Psoas muscle (tissue), 8 donors: ENCODE measurements at places on chromosomes 3 and 15. TPM values are rescaled to one million over a fixed set of nuclear protein-coding genes. Genes with fewer than 3 reads are reported as not detected.
A peak's percentile ranks its signal among the peaks of the same experiment; 100 is the strongest.

Gene TM4SF18
- total RNA-seq, result 6.2 TPM

GRCh38 chr3:142154186-142154585 lies 4.8 kb upstream of the TFDP2 start:
- no peak for DNase-seq
- H3K36me3 ChIP-seq, result no peaks in the 10 kb centered on the region
- no peak overlapping the region for H3K27ac ChIP-seq

DNA sequence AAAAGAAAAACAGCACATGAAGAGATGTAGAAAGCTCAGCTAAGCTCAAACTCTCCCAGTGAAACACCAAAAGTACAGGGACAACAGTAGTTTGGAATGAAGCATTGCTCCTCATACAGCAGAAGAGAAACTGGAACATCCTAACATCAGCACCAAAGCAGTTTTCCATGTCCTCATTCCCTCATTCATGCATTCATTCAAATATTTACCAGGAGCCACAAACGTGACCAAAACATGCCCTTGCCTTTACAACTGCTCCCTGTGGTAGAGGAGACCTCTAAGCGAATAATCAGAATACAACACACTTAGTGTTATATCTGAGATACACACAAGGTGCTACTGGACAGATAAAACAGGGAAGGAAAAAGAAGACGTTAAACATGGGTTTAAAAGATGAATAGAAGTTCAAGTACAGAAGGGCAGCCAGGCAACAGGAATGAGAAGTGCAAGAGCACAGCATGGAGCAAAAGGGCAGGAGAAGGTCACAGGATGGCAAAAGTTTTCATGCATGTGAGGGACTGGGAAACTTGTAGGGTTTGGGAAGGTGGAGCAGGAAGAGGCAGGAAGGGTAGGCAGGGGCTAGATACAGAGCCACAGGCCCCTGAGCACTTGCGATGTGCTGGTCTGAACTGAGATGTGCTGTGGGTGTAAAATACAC lies 58.5 kb upstream of the LMCD1 start:
- H3K27me3 ChIP-seq, result no peaks in the 10 kb centered on the region
- H3K4me1 ChIP-seq, result peaks cover 28% of the 10 kb centered on the region
- no peak overlapping the region for H3K27ac ChIP-seq

GRCh38 chr3:152196782-152197181 lies 71.9 kb upstream of the MBNL1 start:
- H3K27ac ChIP-seq, result peak overlapping the region; percentile 86
- H3K4me1 ChIP-seq, result peaks cover 27% of the 10 kb centered on the region
- H3K27me3 ChIP-seq, result no peaks in the 10 kb centered on the region

- no peaks in the 10 kb centered on the region for H3K27me3 ChIP-seq
- no peaks in the 10 kb centered on the region for H3K4me1 ChIP-seq
- no peak overlapping the region for H3K4me3 ChIP-seq
- H3K36me3 ChIP-seq, result no peaks in the 10 kb centered on the region
- DNase-seq, result no peak
- H3K27ac ChIP-seq, result no peak overlapping the region
These were observed 50.1 kb upstream of the TRIM42 start for GRCh38 chr3:140627756-140628155.

DNA sequence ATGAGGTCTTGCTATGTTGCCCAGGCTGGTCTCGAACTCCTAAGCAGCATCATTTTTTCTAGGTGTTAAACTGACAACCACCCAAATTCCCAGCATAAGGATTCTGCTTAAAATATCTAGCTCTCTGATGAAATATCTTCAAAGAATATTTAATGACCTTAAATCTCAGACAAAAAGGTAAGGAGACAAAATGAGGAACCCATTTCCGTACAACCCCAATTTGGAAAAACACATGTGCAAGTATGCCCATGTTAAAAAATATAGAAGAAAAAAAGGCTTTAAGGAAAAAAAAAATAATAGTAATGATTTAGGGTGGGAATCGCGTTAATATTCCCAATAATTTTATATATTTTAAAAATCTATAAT lies 1.4 kb upstream of the SACM1L start:
- no peaks in the 10 kb centered on the region for H3K36me3 ChIP-seq
- no peak for DNase-seq
- no peak overlapping the region for H3K27ac ChIP-seq

DNA sequence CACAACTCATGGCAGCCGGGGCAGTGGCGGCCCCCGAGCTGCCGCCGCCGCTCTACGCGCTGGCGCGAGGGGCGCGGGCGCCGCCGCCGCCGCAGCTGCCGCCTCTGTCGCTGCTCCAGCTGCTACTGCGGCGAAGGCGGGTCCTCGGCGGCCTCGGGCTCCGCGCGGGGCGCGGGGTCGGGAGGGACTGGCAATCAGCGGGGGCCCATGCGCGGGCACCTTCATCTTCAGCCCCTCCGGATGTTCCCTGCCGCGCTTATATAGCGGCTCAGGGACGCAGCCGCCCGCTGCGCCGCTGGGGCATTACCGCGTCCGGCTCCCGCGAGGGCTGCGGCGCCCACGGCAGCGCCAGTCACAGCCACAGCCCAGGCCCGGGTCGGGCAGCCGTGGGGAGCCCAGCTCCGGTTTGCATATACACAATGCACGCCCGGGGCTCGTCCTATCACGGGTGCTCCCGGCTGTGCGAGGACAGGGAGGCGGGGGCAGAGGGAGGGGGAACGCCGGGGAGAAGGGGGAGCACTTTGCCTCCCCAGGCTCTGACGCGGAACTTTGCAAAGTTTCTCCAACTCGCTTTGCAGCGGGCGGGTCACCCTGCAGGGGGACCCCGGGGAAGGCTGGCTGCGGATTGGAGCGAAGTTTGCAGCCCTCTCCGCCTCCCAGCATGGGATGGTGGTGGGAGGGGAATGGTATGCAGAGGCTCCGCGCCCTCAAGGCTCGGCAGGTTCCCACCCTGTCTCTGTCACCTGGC lies at the start of gene VGLL3:
TSS of gene VGLL3 (minus strand) at position 416 of the 748 bp plus-strand sequence. CDS start at position 10, 406 bp downstream.
- peak within 1 kb of the TSS; percentile 69 for H3K27ac ChIP-seq
- DNase-seq, result peak; percentile 77
- H3K36me3 ChIP-seq, result no peaks in the 10 kb centered on the region
